ENCODE measurements at places on chromosomes 6 and 20. TPM values are rescaled to one million over a fixed set of nuclear protein-coding genes. Genes with fewer than 3 reads are reported as not detected.

GLP1R gene
- total RNA-seq, result 0.77 TPM

ADGB gene
- 0.14 TPM for total RNA-seq

TRIM40 gene
- not detected for total RNA-seq

BMP2 gene
- not detected for total RNA-seq

- no peak overlapping the region for H3K27ac ChIP-seq
- no peak overlapping the region for H3K4me3 ChIP-seq
- peaks cover 36% of the 10 kb centered on the region for H3K4me1 ChIP-seq
- H3K36me3 ChIP-seq, result no peaks in the 10 kb centered on the region
- no peaks in the 10 kb centered on the region for H3K27me3 ChIP-seq
- no peak for DNase-seq
Measured at GRCh38 chr20:17666481-17666880, 15.6 kb downstream of the RRBP1 start.

DNA sequence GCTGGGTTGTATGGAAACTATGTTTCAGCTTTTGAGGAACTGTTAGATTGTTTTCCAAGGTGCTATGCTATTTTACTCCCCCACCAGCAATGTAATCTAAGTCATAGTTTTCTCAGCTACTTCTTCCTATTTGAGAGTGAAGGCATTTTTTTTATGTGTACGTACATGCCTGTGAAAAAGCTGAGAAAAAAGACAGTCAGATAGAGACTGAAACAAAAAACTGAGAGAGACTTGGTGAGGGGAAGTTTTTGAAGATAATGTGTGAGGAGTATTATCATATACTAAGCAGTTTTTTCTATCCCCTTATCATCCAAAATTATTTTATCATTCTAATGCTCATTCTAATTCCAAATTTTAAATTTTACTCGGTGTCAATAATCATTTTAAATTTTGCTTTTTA lies 780.0 kb downstream of the BCKDHB start:
- no peak overlapping the region for H3K4me3 ChIP-seq
- no peaks in the 10 kb centered on the region for H3K4me1 ChIP-seq
- no peak for DNase-seq
- H3K36me3 ChIP-seq, result no peaks in the 10 kb centered on the region
- H3K27ac ChIP-seq, result no peak overlapping the region
- no peaks in the 10 kb centered on the region for H3K27me3 ChIP-seq

DNA sequence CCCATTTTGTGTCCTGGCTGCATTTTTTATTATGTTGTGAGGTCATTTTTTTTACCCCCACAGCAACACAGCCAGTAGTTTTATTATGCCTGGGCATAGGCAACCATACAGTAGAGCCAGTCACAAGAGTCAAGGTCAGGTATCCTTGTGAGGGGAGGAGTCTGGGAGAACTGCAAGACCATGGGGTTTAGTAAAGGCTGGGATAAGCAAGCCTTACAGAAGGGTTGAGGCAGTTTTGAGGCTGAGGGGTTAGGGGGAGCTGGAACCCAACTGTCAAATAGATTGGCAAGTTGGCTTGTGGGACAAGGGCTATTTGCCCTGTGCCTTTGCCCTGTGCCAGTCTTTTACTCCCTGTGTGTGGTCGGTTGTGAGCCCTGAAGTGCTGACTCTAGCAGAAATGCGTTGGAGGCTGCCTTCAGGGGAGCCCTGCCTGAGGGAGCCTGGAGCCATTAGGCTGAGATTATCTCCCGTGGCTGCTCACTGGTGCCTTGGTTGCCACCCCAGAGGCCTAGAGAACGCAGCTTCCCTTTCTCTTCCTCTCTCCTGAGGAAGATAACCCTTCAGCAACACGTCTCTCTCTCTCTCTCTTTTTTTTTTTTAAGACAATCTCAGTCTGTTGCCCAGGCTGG lies 31.1 kb downstream of the RALY start:
- H3K4me3 ChIP-seq, result no peak overlapping the region
- H3K27ac ChIP-seq, result peak overlapping the region; percentile 13
- H3K27me3 ChIP-seq, result no peaks in the 10 kb centered on the region
- H3K4me1 ChIP-seq, result peaks cover 84% of the 10 kb centered on the region

DNA sequence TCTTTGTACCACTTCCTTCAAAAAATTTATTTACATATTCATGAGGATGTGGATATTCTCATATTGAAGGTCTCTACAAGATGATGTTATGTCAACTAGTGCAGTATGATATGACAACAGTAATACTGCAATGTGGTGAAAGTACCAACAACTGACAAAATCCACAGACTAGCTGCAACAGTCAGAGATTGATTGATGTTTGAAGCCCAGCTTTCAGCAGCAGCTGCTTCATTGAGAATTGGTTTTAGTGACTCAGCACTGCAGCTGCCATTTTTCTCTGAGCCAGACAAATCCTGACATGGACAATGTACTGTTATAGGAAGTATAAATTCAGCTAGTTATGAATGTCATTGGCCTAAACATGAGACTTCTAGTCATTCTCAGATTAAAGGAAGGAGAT lies 53.8 kb downstream of the PKIB start:
- no peak for DNase-seq
- no peaks in the 10 kb centered on the region for H3K4me1 ChIP-seq
- no peaks in the 10 kb centered on the region for H3K27me3 ChIP-seq
- H3K4me3 ChIP-seq, result no peak overlapping the region
- H3K36me3 ChIP-seq, result no peaks in the 10 kb centered on the region
- H3K27ac ChIP-seq, result no peak overlapping the region

DNA sequence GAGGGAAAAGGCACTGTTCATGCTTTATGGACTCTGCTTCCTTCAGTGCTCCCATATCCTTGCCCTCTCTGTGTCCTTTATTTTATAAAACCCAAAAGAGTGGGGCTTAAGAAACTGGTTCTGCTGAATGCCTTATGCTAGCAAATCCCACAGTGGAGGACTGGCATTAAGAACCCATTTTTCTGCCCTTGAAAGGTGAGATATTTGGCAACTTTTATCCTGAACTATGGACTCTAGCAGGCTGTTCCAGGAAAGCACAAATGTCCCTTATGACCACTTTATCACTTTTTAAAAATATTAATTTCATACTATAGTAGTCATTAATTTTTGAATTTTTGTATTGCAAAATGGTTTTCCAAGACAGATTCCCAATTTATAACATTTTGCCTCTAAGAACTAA lies 93.3 kb downstream of the ADAT2 start:
- no peak overlapping the region for H3K4me3 ChIP-seq
- H3K27ac ChIP-seq, result no peak overlapping the region
- no peak for DNase-seq
- peaks cover 2% of the 10 kb centered on the region for H3K36me3 ChIP-seq
- H3K4me1 ChIP-seq, result no peaks in the 10 kb centered on the region

DNA sequence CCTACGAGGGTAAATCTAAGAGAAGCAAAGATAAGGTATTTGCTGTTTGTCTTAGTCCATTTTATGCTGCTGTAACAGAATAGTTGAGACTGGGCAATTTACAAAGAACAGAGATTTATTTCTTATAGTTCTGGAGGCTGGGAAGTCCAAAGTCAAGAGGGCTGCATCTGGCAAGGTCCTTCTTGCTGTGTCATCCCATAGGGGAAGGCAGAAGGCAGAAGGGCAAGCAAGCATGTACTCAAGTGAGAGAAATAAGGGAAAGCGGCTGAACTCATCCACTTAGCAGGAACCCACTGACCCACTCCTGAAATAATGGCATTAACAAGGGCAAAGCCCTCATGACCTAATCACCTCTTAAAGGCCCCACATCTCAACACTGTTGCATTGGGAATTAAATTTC lies 102.7 kb downstream of the AGPAT4 start:
- H3K36me3 ChIP-seq, result no peaks in the 10 kb centered on the region
- DNase-seq, result no peak

- peak overlapping the region; percentile 69 for H3K4me3 ChIP-seq
- DNase-seq, result peak; percentile 76
Measured at GRCh38 chr6:36755435-36756348, 58.1 kb downstream of the RAB44 start.

DNA sequence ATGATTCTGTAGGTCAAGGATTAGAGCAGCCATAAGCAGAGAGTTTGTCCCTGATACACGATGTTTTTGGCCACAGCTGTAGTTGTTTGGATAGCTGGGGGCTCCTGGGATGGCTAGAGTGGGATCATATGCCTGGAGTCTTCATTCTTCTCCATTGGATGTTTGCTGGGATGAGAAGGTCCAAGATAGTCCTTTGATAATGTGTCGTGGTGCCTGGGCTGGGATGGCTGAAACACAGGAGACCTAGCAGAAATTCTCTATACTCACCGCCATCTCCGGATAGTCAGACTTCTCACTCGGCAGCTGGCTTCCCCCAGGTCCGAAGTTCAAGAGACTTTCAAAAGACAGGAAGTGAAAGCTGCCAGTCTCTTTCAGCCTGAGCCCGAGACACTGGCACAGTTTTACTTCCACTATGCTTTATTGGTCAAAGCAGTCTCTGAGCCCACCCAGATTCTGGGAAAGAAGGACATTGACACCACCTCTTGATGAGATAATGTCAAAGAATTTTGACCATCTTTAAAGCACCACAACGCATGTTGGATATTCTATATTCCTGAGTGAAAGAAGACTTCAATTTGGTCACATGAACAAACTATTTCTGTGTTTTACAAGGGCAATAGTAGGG lies 16.0 kb downstream of the MARCKS start:
- H3K36me3 ChIP-seq, result no peaks in the 10 kb centered on the region
- H3K27ac ChIP-seq, result no peak overlapping the region
- peaks cover 31% of the 10 kb centered on the region for H3K27me3 ChIP-seq
- H3K4me1 ChIP-seq, result peaks cover 5% of the 10 kb centered on the region

GRCh38 chr6:110239526-110240274 lies 59.5 kb downstream of the CDC40 start:
- H3K4me3 ChIP-seq, result no peak overlapping the region
- H3K27ac ChIP-seq, result no peak overlapping the region
- peaks cover 3% of the 10 kb centered on the region for H3K36me3 ChIP-seq
- DNase-seq, result no peak
- H3K4me1 ChIP-seq, result no peaks in the 10 kb centered on the region

GRCh38 chr6:3426091-3426926 lies 30.5 kb downstream of the SLC22A23 start:
- peaks cover 4% of the 10 kb centered on the region for H3K4me1 ChIP-seq
- no peak overlapping the region for H3K27ac ChIP-seq
- H3K36me3 ChIP-seq, result no peaks in the 10 kb centered on the region

DNA sequence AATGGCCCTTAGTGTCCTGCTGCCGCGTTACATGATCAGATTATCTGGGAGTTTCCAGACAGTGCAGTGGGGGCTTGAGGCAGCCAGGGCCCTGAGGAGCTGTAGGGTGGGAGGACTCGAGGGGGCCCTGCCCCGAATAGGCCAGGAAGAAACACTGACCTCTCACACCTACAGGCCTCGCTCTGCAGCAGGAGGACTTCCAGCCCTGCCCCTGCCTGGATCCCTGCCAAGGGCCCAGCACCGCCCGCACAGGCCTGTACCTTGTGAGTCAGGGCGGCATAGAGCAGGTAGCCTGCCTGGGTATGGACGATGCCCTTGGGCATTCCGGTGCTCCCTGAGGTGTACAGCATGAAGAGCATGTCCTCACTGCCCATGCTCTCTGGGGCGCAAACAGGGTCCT lies 30.1 kb upstream of the APMAP start:
- no peaks in the 10 kb centered on the region for H3K27me3 ChIP-seq
- H3K36me3 ChIP-seq, result no peaks in the 10 kb centered on the region
- peaks cover 5% of the 10 kb centered on the region for H3K4me1 ChIP-seq
- H3K27ac ChIP-seq, result no peak overlapping the region
- no peak overlapping the region for H3K4me3 ChIP-seq

GRCh38 chr6:139028215-139028657 lies 309 bp upstream of the ABRACL start:
- H3K27me3 ChIP-seq, result no peaks in the 10 kb centered on the region
- H3K36me3 ChIP-seq, result peaks cover 6% of the 10 kb centered on the region
- H3K27ac ChIP-seq, result peak overlapping the region; percentile 90
- peaks cover 24% of the 10 kb centered on the region for H3K4me1 ChIP-seq
- DNase-seq, result no peak

GRCh38 chr20:914727-915498 lies 1.2 kb downstream of the ANGPT4 start:
- peaks cover 5% of the 10 kb centered on the region for H3K27me3 ChIP-seq
- H3K27ac ChIP-seq, result no peak overlapping the region
- DNase-seq, result no peak
- no peak overlapping the region for H3K4me3 ChIP-seq
- no peaks in the 10 kb centered on the region for H3K36me3 ChIP-seq
